ENCODE measurements at places on chromosomes 6 and 20.
A peak's percentile ranks its signal among the peaks of the same experiment; 100 is the strongest.

- no peak for DNase-seq
Observed at GRCh38 chr20:41335591-41335990, 5.0 kb upstream of the LPIN3 start.

- no peak for DNase-seq
Observed at GRCh38 chr6:14053811-14054210, 63.8 kb upstream of the CD83 start.

DNA sequence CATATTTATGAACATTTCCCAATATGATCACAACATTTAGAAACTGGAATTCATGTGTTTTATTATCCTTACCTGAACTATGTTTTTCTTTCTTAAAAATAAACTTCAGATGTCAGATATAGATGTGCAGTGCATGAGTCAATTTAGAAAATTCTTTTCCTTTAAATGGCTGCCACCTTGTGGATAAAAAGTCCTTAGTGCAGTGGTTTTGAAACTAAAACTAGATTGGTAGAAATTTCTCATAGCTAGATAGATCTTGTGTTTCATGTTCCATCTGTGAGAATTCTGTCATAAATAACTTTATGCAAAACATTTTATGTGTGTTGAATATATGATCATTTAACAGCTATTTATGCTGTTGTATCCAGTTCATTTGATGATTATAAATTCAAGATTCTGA is 134.9 kb downstream of the KLHL32 start:
- no peak for DNase-seq

DNA sequence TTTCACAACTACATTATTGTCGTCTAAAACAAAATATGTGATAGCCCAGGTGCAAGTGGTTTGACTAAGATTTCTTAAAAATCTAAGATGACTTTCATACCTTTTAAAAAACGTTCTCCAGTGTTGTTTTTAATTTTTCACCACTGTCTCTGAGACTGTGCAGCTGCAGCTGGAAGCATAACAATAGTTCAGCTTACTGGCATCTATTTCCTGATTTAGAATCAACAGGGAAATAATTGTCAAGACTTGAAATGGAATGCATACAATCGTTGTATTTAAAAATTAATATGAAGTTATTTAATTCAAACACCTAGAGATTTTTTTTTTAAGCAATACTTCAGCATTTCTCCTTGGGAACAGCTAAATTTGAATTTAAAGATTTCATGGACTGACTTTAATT is 982.0 kb upstream of the EPHA7 start:
- no peak for DNase-seq

- no peak for DNase-seq
Observed at GRCh38 chr6:118249680-118250079, 298.4 kb upstream of the PLN start.

DNA sequence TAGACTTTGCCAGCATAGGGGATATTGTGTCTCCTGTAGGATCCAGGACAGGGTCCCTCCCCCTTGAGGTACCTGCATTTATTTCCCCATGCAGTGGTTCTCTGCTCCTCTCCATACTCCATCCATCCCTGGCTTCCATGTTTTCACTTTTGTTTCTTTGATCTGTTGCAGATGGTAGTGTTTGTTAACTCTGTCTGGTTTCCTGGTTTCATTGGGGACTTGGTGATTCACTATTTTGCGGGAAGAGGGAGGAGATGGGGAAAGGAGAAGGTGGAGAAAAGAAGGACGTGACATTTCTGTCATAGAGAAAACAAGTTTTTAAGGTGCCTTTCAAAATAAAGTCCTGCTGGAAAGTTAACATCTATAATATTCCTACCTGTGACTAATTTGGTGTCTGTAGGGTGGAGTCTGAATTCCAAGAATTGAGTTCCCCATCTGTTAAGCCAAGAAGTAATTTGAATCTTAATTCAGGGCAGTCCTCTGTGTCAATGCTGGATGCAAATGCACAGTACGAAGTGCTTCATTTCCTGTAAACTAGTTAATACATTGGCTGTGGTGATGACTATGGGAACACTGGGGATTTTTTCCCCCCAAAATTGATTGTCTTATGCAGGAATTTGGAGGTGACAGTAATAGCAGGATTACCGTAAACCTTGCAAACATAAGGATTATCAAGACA is 6.9 kb upstream of the RNF144B start:
- DNase-seq, result no peak

- DNase-seq, result no peak
Observed at GRCh38 chr6:136317971-136318370, 28.3 kb upstream of the BCLAF1 start.

DNA sequence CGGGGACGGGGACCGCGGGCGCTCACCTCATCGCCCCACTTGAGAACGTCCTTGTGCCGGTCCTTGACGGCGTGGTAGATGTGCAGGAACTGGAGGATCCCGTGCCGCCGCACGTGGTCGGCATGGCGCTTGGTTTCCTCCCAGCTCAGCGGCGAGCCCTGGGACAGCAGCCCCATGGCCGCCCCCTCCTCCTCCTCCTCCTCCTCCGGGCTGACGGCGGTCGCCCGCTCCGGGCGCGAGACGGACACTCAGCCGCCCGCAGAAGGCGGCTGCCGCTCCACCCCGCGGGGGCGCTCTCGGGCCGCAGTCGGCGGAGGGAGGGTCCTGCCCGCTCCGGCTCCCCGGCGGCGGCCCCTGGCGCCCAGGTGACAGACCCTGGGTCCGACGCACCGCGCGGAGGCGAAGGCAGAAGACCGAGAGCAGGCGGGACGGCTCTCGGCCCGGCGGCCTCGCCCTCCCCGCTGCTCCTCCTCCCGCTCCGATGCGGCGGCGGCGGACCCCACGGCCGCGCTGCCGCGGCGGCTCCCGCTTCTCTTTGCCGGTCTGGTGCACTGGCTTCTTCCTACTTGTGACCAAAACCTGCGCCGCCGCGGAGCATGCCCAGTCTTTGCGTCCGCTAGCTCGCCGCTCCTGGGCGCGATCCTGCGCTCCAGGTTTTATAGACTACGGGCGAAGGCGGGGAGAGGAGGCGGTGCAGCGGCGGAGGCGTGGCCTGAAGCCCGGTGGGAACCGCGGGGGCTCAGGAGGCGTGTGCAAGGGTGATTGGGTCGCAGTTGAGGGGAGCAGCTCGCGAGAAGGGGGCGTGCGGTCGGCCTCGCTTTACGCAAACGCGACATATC is at the start of gene GCLC:
GCLC (minus strand) TSS at position 632 of the 839 bp plus-strand sequence; CDS start at position 176, 456 bp downstream.
- peak; percentile 77 for DNase-seq

DNA sequence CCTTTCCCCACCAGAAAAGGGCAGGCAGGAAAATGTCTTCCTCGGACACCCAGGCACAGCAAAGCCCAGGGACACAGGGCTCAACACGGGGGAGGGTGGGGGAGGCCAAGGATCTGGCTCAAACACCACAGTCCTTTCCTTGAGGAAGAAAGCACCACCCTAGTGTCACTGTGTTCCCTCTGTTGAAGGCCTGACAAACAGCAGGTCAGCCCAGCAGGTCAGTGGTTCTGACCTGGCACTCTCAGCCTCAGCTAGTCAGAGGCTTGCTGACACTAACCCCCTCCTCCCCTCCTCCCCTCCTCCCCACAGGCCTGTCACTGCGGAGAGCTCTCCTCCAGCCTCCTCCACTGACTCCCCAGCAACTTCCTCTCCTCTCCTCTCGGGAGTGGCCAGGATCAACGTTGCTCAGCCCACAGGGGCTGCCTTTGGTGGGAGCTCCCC is 239.6 kb downstream of the LRFN2 start:
- no peak for DNase-seq

DNA sequence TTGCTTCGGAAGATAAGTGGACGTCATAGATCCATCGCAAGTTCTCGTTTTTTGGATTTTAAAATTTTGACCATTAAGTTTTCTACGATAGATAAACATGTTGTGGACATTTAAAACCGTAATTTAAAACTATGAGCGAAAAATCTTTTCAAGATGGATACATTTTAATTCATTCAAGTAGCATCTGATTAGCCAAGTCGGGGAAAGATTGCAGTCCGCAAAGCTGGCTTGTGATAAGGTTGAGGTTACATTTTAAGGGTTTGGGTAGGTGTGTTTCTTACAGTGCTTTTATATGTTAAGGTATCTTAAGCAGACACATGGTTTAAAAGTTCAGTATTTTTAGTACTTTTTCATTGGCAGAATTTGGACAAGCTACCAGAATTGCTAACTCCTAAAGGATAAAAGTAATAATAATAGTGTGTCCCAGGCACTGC is 1.2 kb downstream of the WTAP start:
- no peak for DNase-seq

GRCh38 chr6:49826743-49827406 is 39.5 kb downstream of the CRISP1 start:
- no peak for DNase-seq

- no peak for DNase-seq
Observed at GRCh38 chr20:55333798-55334197, 671.5 kb downstream of the CBLN4 start.

DNA sequence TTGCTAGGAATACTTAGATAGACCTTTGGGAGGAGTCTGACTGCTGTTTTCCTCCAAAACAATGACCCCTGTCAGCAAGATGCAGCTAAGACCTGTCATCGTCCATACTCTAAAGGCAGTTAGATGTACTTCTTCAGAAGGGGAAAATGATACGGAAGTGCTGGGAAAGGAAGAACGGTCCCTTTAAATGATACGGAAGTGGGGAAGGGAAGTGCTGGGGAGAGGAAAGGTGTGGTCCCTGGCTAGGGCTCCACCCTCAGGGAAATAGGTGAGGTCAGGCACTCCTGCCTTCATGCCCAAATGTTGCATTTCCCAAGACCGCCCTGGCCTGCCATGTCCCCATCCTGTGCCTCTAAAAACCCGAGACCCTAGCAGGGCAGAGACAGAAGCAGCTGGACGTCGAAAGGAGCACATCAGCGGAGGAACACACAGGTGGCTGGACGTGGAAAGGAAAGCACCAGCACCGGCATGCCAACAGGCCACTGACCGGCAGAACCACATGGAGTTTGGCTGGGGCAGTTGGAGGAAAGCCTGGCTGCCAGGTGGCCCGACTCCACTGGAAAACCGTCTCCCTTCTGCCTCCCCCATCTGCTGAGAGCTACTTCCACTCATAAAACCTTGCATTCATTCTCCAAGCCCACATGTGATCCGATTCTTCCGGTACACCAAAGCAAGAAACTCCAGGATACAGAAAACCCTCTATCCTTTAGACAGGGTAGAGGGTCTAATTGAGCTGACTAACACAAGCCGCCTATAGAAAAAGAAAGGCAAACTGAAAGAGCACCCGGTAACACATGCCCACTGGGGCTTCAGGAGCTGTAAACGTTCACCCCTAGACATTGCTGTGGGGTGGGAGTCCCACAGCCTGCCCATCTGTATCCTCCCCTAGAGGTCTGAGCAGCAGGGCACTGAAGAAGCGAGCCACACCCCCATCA is 94.6 kb downstream of the FAXC start:
- no peak for DNase-seq

DNA sequence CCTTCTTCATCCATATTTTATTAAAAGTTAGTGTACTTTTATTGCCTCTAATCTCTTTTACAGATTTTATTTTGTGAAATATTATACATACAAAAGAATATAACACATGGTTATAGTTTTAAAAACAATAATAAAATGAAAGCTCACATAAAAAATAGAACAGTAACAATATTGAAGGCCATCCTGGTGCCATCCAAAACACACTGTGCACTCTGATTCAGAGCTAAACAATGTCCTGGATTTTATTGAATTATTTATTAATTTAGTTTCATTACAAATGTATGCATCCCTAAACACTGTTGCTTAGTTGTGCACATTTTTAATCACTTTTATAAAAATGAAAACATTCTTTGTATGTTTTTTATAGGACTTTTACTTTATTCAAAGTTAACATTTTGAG is 32.9 kb downstream of the RNF217 start:
- no peak for DNase-seq

- no peak for DNase-seq
Observed at GRCh38 chr6:167906899-167907298, 80.2 kb downstream of the AFDN start.

GRCh38 chr6:28929887-28930620 is 6.3 kb upstream of the TRIM27 start:
- DNase-seq, result no peak

Measured in stimulated activated CD4-positive, alpha-beta T cell treated with anti-CD3 and anti-CD28 coated beads, TNF-alpha, amount 100 ng/mL, for 4 hours (primary cell).